Thyroid gland (tissue), 4 donors: ENCODE measurements at places on chromosomes 11 and 22. TPM values are rescaled to one million over a fixed set of nuclear protein-coding genes. Genes with fewer than 3 reads are reported as not detected.

GSTT2 gene
- not detected for total RNA-seq

TRIM6 gene
- total RNA-seq: 9.6 TPM

LRRC55 gene
- 0.29 TPM for total RNA-seq

CNGA4 gene
- total RNA-seq: not detected

INPPL1 gene
- 85.9 TPM for total RNA-seq

FGF19 gene
- not detected for total RNA-seq

PTPN5 gene
- 1.1 TPM for total RNA-seq

GRAMD4 gene
- total RNA-seq: 33.5 TPM

ASCL2 gene
- total RNA-seq: 0.46 TPM

OR8D4 gene
- total RNA-seq: not detected

KRTAP5-8 gene
- total RNA-seq: not detected

TRIM51 gene
- total RNA-seq: not detected

GGTLC2 gene
- total RNA-seq: 2.6 TPM

KCNQ1OT1 gene
- total RNA-seq: 4.1 TPM

KBTBD3 gene
- 14.2 TPM for total RNA-seq

SERPIND1 gene
- total RNA-seq: 2.6 TPM

DNA sequence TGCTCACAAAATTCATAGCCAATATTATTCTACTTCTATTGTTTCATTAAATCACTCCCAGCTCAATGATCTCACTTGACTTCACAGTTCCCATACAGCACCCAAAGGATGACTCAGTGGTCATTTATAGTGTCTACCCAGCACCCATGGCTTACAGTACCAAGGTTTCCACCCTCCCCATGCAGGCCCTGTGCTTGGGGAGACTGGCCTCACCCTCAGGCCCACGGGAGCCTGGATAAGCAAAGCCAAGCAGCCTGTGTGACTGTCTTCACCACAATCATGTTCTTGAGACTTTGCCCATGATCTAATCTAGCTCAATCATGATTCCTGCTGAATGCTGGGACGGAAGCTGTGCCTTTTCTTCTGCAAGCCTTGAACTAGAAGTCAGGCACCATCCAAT is 97.6 kb downstream of the SLC36A4 start:
- H3K4me1 ChIP-seq: no peaks in the 10 kb centered on the region
- DNase-seq: no peak
- H3K36me3 ChIP-seq: no peaks in the 10 kb centered on the region
- H3K27me3 ChIP-seq: no peaks in the 10 kb centered on the region
- H3K27ac ChIP-seq: no peak overlapping the region
- no peak overlapping the region for H3K4me3 ChIP-seq

DNA sequence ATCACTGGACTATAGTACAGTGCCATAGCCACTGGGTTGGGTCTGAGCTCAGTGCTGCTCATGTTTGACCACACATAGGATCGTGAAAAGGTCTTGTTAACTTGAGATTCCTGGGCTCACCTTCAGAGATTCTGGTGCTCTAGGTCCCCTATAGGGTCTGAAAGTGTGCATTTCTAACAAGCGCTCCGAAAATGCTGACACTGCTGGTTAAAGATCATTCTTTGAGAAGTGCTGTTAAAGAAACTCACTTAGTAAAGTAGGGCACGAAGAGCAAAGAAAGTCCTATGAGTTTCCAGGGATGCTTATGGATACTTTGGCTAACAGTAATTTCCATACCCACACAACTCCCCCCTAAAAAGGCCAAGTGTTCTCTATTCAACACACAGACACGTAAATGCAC is 108.1 kb upstream of the PAX6 start:
- H3K27ac ChIP-seq: no peak overlapping the region
- H3K36me3 ChIP-seq: no peaks in the 10 kb centered on the region
- H3K4me3 ChIP-seq: no peak overlapping the region

DNA sequence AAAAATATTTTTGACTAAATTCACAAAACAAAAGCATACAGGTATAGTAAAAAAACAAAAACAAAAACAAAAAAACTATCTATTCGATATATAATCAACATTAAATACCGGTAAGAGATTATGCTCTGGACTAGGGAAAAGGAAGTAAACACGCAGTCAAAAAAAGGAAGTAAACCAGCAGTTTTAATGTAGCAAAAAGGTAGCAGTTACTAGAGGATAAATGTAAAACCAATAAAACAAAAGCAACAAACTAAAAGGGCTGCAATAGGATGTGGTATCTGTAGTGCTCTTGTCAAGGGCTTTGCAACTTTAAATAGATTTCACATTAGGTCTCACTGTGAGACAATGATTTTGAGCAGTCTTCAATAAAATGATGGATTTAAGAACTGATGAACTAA is 2.4 kb downstream of the TRIM22 start:
- no peaks in the 10 kb centered on the region for H3K27me3 ChIP-seq
- no peaks in the 10 kb centered on the region for H3K36me3 ChIP-seq
- H3K4me1 ChIP-seq: peaks cover 5% of the 10 kb centered on the region

GRCh38 chr11:2168286-2169004 is 3.2 kb downstream of the TH start:
- H3K36me3 ChIP-seq: no peaks in the 10 kb centered on the region
- DNase-seq: no peak
- no peaks in the 10 kb centered on the region for H3K27me3 ChIP-seq
- H3K4me3 ChIP-seq: no peak overlapping the region
- no peak overlapping the region for H3K27ac ChIP-seq

GRCh38 chr11:105935791-105936190 is 86.2 kb downstream of the MSANTD4 start:
- DNase-seq: no peak
- H3K27ac ChIP-seq: no peak overlapping the region
- no peaks in the 10 kb centered on the region for H3K27me3 ChIP-seq

- no peaks in the 10 kb centered on the region for H3K4me1 ChIP-seq
- H3K27me3 ChIP-seq: no peaks in the 10 kb centered on the region
- no peak overlapping the region for H3K27ac ChIP-seq
- no peak for DNase-seq
- H3K36me3 ChIP-seq: no peaks in the 10 kb centered on the region
Measured at GRCh38 chr22:44191036-44191454, 10.3 kb downstream of the PARVG start.

DNA sequence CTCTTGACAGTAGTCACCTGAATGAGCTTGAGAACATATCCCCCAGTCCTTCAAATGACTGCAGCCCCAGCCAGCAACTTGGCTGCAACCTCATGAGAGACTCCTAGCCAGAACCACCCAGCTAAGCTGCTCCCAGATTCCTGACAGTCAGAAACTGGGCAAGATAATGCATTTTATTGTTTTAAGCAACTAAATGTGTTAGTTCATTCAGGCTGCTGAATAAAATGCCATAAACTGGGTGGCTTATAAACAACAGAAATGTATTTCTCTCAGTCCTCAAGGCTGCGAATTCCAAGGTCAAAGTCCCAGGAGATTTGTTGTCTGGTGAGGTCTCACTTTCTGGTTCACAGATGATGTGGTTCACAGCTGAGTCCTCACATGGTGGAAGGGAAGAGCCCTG is 5.8 kb upstream of the PAMR1 start:
- DNase-seq: no peak
- no peak overlapping the region for H3K27ac ChIP-seq
- H3K4me3 ChIP-seq: no peak overlapping the region
- no peaks in the 10 kb centered on the region for H3K27me3 ChIP-seq
- H3K36me3 ChIP-seq: no peaks in the 10 kb centered on the region

GRCh38 chr11:31030138-31030792 is 339.3 kb downstream of the DCDC1 start:
- no peak for DNase-seq
- no peak overlapping the region for H3K4me3 ChIP-seq
- no peaks in the 10 kb centered on the region for H3K36me3 ChIP-seq
- H3K27ac ChIP-seq: no peak overlapping the region
- no peaks in the 10 kb centered on the region for H3K4me1 ChIP-seq

- H3K36me3 ChIP-seq: peaks cover 47% of the 10 kb centered on the region
- peaks cover 5% of the 10 kb centered on the region for H3K4me1 ChIP-seq
- no peaks in the 10 kb centered on the region for H3K27me3 ChIP-seq
- no peak overlapping the region for H3K27ac ChIP-seq
- DNase-seq: no peak
- H3K4me3 ChIP-seq: no peak overlapping the region
Measured at GRCh38 chr11:68594123-68594522, 90.2 kb upstream of the GAL start.

DNA sequence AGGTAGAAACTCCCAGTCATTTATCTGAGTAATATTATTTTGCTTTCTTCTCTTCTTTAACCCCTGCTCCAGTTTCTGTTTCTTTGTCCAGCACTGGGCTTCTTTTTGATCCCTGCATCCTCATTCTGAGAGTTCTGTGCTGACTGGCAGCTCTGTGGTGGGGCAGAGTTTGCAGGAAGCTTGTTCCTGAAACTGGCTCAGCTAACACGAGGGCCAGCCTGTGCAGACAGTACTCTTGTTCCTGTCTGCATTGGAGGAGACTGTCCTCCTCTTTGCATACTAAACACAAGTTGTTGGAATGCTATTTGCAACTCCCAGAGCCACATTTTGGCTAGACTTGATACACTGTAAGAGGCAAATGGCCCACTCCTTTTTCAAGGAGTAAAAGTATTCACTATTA is 93.1 kb upstream of the HORMAD2 start:
- no peak overlapping the region for H3K27ac ChIP-seq
- no peaks in the 10 kb centered on the region for H3K27me3 ChIP-seq
- H3K36me3 ChIP-seq: peaks cover 4% of the 10 kb centered on the region
- H3K4me1 ChIP-seq: no peaks in the 10 kb centered on the region
- H3K4me3 ChIP-seq: no peak overlapping the region

- H3K36me3 ChIP-seq: no peaks in the 10 kb centered on the region
- H3K4me3 ChIP-seq: no peak overlapping the region
- H3K27me3 ChIP-seq: no peaks in the 10 kb centered on the region
- DNase-seq: no peak
Measured at GRCh38 chr11:69711822-69712801, 8.3 kb upstream of the FGF19 start.

DNA sequence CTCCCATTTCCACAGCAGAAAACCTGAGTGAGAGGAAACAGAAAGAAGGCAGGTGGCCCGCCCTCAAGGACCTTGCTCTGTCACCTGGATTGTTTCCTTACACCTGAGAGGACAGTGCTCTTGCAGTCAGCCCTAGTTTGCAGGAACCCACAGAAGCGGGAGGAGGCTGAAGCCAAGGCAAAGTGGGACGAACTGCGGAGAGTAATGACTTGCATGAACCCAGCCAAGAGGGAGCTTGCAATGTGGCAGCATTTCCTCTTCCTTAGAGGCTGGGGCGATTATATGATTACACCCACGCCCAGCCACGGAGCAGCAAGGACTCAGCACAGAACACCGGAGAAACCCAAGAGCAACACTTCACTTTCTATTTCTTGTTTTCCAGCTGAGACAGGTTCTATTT is 102.6 kb downstream of the SPON1 start:
- no peaks in the 10 kb centered on the region for H3K36me3 ChIP-seq
- no peak overlapping the region for H3K27ac ChIP-seq
- no peak overlapping the region for H3K4me3 ChIP-seq
- H3K27me3 ChIP-seq: no peaks in the 10 kb centered on the region
- no peak for DNase-seq

GRCh38 chr11:28649922-28650321 is 541.7 kb downstream of the METTL15 start:
- H3K4me3 ChIP-seq: no peak overlapping the region
- DNase-seq: no peak
- no peaks in the 10 kb centered on the region for H3K36me3 ChIP-seq
